ENCODE measurements at places on chromosomes 3 and 15.

DNA sequence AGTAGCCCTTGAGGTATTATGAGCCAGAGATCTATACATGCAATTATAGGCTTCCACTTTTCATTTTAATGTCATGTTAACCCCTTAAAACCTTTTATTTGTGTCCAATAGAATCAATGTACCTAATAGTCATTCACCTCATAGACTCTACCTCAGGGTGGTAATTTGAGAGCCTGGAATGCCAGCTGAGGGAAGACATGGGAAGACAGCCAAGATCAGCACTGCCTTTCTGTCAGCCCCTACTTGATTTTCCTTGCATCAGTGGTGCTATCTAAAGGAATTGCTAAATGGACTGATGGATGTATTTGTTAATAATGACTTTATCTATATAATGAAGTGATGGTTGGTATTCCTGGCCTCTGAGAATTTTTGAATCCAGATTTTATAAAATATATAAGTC lies 113.3 kb upstream of the GBE1 start:
- no peak for DNase-seq

GRCh38 chr15:29888646-29889045 lies 66.4 kb upstream of the TJP1 start:
- no peak for DNase-seq

DNA sequence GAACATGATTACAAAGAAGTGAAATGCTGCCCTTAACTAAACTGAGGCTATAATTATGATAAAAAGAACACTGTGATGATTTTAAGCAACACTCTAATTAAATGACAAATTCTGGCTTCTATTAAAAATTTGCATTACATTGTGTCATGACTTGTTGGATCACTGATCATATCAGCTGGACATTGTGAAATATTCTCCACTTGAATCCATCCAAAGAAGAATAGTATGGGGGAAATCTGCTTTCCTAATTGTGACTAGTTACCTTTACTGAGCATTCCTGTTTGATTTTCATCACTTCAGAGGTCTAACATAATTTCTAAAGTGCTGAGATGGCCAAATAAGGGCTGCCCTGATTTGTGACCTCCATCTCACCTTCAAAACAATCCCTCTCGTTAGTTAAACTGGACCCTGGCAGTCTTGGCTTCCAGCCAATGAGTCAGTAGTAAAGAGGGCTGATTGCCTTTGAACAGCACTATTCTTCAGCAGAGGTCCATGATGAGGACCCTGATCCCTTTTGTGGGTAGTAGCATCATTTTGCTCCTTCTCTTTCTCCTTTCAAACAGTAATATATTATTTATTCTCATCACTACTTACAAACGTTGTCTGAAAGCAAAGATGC lies 53.5 kb upstream of the LEKR1 start:
- no peak for DNase-seq

DNA sequence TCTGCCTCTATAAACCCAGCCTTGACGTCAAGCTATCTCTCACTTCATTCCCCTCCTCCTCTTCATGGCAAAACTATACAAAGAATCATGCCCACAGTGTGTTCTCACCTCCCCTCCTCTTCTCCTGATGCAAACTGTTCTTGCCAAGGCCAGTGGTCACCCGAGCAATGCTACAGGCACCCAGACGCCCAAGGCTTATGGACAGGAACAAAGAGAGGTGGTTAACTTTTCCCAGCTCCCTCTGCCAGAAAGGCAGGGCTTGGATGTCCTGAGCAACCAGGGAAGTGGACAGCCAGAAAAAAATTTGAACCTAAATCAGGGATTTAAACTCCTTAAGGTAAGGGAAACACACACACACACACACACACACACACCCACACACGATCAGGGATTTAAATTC lies 5.1 kb downstream of the SLC41A3 start:
- DNase-seq, result no peak

DNA sequence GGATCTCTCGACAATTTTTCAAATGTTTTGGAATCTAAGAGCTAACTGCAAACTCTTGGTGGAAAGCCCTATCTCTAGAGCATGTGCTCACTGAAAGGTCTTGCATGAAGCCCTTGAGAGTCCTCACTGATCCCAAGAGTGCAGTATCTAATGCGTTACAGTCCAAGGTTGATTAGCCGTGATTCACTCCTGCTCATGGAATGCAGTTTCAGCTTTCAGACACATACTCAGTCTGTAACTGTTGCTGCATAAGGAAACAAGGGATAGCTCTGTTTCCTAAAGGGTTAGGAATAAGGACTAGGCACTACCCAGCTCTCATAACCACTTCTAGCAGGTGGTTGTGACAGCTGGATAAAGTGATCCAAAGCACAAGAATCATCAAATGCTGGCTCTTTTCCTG lies 687.4 kb upstream of the CFAP20DC start:
- no peak for DNase-seq

DNA sequence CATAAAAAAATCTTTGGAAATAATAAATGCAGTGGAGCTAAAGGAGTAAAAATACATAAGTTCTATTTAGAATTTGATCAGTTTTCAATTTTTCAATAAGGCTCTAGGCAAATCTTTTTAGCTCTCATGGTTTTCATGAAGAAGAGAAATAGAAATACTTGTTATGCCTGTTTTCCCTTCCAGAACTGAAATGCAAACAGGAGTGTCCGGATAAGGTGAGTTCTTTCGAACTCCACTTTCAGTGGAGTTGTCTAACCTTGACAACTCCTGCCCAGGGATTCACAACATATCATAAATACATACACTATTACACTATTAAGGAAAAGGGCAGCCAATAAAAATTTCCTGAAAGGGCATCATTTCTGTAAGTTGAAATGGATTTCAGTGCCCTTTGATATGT lies 216.4 kb upstream of the SLC2A2 start:
- DNase-seq, result no peak

- DNase-seq, result no peak
These were observed 40.8 kb downstream of the ZFAND6 start for GRCh38 chr15:80100247-80100646.

DNA sequence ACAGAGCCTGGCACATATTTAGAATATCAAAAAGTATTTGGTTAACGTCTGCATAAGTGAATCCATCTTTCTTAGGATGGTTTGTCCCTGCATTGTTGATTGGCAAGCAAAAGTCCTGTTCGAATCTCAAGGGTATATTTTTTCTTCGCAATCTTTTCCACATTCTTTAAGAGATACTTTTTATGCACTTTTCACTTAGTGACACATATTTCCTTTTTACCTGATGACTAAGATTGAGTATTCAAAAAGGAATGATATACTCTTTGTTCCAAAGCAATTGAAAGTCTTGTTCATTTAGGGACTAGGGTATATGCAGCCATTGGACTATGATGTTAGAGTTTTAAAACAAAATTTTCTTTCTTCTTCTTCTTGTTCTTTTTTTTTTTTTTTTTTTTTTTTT lies 349.9 kb downstream of the NLGN1 start:
- DNase-seq, result no peak

GRCh38 chr3:82978368-82978767 lies 1216.9 kb upstream of the GBE1 start:
- no peak for DNase-seq

DNA sequence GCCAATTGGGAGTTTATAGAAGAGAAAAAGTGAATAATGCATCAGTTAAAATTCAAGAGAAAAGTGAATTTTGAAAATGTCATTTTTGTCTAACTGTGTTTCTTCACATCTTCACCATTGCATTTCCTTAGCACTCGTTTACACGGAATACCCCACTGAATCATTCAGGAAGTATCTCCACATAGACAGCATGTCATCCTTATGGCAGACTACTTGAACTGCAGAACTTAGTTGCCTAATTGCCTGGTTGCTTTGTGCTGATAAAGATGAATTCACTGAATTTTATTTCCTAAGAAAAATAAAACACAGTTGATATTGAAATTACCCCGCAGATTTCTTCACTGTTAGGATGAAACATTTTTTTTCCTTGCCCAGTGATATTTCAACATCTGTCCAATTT lies 627.1 kb downstream of the ROBO1 start:
- DNase-seq, result no peak

GRCh38 chr15:85037641-85038040 lies 56.0 kb downstream of the PDE8A start:
- no peak for DNase-seq

DNA sequence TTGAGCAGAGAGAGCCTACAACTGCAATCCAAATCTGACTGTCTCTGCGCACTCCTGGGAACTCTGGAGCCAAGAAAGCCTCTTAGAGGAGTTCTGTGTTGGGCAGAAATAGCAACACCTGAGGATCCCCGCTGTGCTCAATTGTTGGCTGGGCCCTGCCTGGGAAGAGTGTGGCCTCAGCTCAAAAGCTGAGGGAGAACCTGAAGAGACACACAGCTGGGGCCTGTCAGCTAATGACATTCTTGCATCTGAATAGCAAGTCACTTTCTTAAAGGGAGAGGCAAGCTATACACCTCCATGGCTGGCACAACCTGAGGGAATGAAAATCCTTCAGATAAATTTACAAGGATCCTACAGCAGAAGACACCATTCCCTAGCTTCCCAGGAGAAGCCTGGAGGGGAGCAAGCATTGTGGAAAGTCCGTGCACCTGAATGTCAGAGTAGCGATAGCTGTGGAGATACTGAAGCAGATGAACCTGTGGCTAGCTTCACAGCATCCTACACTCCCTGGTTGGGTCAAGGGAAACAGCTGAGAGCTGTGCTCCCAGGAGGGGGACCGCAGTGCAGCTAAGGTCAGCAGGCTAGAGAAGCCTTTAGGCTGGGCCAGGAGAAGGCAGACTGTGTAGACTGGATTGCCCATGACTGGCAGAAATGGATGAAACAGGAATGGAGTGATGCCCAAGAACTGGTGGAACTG lies 159.9 kb upstream of the PFN2 start:
- DNase-seq, result no peak

- no peak for DNase-seq
These were observed 523.2 kb downstream of the SOX2 start for GRCh38 chr3:182234881-182235280.

GRCh38 chr15:49506341-49506740 lies 83.3 kb downstream of the FGF7 start:
- DNase-seq, result no peak

GRCh38 chr3:121749276-121750086 lies at the start of gene GOLGB1:
Gene GOLGB1 (minus strand): TSS chr3:121749741. CDS start chr3:121730971, 18,770 bp downstream.
- peak; percentile 100 for DNase-seq

DNA sequence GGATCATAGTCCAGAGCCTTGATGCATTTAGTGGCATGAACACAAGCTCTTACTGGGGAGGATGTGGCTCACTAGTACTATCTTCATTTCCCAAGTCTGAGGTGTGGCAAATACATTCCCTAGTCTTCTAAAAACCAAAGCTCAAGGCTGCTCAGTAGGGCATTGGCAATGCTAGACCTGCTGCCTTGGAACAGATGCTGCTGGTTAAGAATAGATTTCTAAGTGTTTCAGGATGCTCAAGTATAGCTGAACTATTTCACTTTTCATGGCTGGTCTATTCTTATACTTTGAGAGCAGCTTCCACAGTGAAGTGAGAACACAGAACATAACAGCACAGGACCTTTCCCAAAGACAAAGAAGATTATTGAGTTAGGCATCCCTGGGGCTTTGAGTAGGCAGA lies 178.8 kb downstream of the CHST2 start:
- DNase-seq, result no peak

DNA sequence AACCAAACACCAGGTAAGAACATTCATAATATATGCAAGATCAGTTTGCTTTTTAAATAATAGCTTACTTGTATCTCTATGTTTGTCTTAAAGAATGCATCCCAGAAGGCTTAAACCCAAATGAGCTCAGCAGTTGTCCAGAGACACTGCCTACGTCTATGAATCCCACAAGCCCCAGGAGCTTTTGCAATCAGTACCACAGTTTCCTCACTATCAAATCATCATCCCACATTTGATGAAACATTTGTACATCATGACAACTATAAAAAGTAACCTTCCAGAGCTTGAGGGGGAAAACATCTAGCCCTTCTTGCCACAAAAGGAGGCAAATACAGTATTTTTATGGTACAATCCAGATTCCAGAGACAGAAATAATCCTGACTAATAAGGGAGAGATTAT lies 63.7 kb downstream of the ATP8B4 start:
- DNase-seq, result no peak

GRCh38 chr3:43688245-43688650 lies 2.5 kb upstream of the ABHD5 start:
- DNase-seq, result no peak

DNA sequence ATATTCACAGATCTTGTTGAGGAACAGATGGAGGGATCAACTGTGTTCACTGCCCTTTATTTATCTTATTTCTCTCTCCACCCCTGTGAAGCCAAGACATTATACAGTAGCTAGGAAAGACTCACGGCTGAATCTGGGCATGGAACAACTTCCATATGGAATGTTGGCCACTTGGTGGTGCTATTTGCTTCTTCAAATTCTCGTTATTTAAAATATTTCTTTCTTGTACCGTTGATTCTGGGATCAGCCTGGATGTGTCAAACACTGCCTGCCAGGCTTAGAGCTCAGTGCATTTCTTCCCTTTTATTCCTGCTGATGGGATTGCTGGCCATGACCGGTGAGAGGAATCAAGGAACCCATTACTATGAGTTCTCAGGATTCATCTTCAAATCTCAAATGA lies 17.5 kb upstream of the GASK1A start:
- DNase-seq, result no peak

DNA sequence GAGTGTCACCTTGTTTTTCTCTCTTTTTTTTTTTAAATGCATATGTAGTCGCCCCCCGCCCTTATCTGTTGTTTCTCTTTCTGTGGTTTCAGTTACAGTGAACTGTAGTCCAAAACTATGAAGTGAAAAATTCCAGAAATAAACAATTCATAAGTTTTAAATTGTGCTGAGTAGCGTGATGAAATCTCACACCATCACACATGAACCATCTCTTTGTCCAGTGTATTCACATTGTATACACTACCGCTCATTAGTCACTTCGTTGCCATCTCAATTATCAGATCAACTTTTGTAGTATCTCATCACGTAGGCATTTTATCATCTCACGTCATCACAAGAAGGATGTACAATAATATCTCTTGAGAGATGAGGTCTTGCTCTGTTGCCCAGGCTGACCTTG lies 62.5 kb upstream of the MLF1 start:
- no peak for DNase-seq

GRCh38 chr3:147729641-147730040 lies 320.5 kb downstream of the ZIC1 start:
- no peak for DNase-seq

Data from GM12864 (cell line).